Caco-2 (cell line): ENCODE measurements at places on chromosomes 4 and X. TPM values are rescaled to one million over a fixed set of nuclear protein-coding genes. Genes with fewer than 3 reads are reported as not detected.
A peak's percentile ranks its signal among the peaks of the same experiment; 100 is the strongest.

CRMP1 gene
- not detected in 2 replicates for total RNA-seq

PPAT gene
- 55.6 and 60.7 TPM in 2 replicates for total RNA-seq

KLF8 gene
- total RNA-seq = 0.57 and 1.1 TPM in 2 replicates

GRCh38 chr4:165493359-165493758 lies 114.6 kb downstream of the CPE start:
- peak; percentile 72 for DNase-seq

- DNase-seq = no peak
Observed at GRCh38 chr4:42320822-42321388, 76.4 kb upstream of the SHISA3 start.

DNA sequence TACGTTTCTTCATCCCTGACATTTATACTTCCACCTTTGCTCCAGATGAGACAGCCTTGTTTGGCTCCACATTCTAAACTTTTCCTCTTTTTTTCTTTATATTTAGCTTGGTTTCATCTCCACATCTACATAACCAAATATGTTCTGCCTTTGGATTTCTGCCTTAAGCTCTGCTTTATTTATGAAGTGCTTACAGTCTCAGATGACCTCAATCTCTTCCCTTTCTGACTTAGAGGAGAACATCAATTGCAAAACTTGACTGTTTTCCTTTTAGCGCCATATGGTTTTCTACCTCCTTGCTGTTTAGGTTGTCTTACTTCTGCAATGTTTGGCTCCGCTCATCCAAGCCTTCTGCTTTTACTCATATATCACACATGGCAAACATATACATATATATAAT lies 7.5 kb downstream of the ASB5 start:
- DNase-seq = no peak

DNA sequence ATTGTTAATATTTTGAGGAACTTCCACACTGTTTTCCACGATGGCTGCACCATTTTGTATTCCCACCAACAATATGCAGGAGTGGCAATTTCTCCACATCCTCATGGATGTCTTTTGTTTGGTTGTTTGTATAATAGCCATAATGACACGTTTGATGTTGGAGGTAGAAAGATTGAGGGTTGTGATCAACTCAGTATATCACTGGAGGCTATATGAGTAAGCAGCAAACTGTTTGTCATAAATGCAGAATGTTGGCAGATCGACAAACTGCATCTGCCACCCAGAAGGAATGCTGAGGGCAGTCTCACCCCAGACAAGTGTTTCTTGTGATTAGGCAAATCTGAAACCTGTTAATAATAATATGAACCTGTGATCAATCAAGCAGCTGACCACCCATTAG lies 243.9 kb upstream of the WDFY3 start:
- no peak for DNase-seq

DNA sequence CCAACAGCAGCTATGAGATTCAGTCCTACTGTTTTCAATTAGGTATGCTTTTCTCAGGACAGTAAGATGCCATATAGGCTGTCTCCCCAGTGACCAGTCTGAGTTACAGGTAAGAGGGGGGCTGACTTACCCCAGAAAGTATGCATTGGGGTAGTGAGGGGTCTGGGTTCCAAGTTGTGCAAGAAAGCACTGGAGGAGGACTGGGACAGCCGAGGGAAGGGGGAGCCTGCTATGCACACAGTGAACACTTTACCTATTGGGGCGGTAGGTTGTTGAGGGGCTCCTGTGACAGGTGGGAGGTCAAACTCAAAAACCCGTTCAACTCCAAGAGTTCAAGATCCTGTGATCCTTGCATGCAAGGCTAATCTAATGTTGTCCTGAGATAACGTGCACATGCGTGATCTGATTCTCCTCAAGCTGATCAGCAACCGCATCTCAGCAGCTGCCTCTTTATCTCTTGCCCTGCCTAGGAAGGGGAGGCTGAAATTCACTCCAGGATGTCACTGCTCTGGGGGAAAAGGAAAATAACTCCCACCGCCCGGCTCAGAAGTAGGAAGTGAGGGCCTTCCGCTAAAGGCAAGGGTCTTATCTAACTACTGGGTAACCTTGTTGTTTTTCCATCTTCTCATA lies 108.8 kb upstream of the KIT start:
- DNase-seq = no peak
